Stimulated activated CD8-positive, alpha-beta memory T cell treated with anti-CD3 and anti-CD28 coated beads, Interleukin-2, amount 100 ng/mL, for 1 hour (primary cell): ENCODE measurements at places on chromosomes 5 and 9.

DNA sequence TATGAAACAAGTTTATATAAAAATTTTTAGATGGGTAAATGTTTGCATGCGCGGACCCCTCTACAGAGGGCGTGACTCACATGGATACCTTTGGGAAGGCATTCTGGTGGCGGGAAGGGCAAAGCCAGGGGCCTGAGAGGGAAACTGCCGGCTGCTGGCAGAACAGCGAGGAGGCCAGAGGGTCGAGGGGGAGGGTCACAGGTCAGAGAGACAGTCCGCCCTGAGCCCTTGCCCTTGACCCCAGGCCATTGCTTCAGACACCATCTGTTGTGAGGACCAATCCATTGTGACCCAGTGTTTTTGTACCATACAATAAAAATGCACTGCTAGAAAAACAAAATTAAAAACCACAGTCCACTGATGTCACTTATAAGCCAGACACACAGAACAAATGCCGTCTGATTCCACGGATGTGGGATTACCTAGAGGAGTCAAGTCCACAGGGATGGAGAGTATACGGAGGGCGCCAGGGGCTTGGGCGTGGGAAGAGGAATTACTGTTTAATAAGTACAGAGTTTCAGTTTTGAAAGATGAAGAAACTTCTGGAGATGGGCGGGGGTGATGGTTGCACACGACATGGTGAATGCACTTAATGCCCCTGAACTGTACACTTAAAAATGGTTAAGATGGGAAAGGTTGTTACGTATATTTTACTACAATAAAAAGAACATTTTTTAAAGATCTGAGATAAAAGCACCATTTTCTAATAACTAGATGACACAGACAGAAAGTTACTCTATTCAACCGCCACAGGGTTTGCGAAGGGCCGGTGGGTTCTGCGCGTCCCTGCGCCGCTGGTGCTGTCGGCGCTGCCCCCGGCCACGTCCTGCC lies 12.0 kb downstream of the BTNL9 start:
- DNase-seq = no peak

DNA sequence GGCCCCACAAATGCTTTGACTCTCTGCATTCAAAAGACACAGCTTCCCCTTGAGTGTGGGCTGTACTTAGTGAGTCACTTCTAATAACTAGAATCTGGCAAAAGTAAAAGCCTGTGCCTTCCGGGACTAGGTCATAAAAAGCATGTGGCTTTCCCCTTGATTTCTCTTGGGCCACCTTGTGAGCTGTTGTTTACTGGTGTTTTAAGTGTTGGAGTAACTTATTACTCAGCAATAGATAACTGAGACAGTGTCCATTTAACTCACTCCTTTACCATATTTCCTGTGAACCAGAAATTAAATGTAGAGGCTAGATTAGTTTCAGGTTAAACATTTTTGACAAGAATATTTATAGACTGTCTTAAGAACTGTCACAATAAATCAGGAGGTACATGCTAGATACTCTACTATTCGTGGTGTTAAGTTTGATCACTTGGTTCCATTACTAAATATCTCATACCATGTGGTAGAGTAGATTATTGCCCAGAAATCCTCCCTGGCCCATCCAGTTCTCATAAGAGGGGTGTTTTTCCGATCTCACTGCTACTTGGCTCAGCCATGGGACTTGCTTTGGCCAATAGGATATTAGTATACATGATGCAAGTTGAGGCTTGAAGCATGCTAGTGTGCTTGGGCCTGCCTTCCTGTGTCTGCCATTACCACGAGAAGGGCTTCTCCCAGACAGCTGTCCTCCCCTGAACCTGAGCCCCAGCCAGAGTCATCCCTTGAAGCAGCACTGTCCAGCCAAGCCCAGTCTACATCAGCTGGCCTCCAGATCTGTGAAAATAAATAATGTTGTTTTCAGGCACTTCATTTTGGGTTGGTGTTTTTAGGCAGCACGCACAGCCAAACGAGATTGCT lies 10.4 kb upstream of the CMBL start:
- no peak for DNase-seq

- no peak for DNase-seq
These were observed 288.8 kb downstream of the PIK3R1 start for GRCh38 chr5:68504306-68504705.

GRCh38 chr9:122609804-122610203 lies 4.7 kb upstream of the OR1Q1 start:
- no peak for DNase-seq

DNA sequence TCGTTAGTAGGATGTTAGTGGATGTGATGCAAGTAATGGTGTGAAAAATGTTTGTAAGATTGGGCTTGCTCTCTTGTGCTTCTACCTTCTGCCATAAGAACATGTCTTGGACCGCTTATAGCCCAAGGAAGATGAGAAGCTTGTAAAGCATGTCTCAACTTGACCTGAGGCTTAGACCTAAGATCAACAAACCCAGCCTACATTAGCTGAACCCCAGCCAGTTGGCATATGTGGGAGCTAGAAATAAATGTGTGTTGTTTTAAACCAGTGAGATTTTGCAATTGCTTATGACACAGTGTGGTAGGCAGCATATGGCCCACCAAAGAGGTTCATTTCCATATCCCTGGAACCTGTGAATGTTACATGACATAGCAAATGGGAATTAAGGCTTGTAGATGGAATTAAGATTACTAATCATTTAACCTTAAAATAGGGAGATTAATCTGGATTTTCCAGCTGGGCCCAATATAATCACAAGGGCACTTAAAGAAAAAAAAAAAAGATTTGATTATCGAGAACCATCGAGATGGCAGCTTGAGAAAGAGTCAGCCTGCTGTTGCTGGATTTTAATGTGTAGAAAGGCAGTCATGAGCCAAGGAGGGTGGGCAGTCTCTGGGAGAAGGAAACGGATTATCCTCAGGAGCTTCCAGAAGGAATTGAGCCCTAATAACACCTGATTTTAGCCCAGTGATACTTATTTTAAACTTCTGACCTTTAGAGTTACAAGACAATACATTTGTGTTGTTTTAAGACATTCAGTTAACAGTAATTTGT lies 27.3 kb upstream of the EDIL3 start:
- DNase-seq = no peak

DNA sequence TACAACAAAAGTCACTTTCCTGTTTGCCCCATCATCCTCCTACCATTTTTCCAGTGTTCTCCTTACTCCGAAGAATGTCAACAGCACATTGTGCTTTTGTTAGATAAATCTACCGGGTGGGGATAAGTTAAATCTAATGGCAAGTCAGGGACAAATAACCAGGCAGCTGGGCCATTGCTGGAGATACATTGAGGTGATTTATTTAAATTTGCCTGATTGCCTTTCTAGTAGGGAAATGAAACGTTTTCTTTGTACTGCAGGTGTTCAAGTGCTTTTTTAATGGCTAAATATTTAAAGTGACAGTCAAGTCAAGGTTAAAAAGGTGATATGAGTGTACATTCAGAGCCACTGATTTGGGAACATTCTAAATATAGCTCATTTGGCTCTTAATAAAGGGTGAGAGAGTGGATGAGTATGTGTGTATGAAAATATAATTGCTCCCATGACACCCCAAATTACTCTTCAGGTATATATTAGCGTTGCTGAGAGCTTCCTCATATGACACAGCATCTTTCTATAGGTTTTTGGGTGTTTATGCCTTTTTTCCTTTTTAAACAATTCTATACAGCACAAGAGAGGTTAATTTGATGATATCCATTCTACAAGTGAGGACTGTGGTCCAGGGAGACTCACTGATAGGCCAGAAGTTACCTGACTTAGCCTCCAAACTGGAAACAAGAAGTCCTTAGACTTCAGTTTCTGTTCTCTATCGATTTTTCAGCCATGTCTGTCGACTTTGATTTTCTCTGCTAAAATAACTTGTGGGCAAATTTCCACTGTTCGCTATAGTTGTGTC lies 51.9 kb downstream of the DMRT2 start:
- no peak for DNase-seq

DNA sequence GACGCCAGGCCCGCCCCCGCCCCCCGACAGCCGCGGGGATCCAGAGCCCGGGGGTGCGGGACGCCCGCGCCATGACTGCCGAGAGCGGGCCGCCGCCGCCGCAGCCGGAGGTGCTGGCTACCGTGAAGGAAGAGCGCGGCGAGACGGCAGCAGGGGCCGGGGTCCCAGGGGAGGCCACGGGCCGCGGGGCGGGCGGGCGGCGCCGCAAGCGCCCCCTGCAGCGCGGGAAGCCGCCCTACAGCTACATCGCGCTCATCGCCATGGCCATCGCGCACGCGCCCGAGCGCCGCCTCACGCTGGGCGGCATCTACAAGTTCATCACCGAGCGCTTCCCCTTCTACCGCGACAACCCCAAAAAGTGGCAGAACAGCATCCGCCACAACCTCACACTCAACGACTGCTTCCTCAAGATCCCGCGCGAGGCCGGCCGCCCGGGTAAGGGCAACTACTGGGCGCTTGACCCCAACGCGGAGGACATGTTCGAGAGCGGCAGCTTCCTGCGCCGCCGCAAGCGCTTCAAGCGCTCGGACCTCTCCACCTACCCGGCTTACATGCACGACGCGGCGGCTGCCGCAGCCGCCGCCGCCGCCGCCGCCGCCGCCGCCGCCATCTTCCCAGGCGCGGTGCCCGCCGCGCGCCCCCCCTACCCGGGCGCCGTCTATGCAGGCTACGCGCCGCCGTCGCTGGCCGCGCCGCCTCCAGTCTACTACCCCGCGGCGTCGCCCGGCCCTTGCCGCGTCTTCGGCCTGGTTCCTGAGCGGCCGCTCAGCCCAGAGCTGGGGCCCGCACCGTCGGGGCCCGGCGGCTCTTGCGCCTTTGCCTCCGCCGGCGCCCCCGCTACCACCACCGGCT lies 1.0 kb downstream of the FOXE1 start:
- DNase-seq = no peak

- no peak for DNase-seq
These were observed 508.2 kb downstream of the CDK5RAP2 start for GRCh38 chr9:120071760-120072159.

GRCh38 chr9:97527626-97528528 lies 26.4 kb downstream of the TMOD1 start:
- no peak for DNase-seq

GRCh38 chr5:171166766-171167165 lies 142.3 kb upstream of the TLX3 start:
- no peak for DNase-seq

DNA sequence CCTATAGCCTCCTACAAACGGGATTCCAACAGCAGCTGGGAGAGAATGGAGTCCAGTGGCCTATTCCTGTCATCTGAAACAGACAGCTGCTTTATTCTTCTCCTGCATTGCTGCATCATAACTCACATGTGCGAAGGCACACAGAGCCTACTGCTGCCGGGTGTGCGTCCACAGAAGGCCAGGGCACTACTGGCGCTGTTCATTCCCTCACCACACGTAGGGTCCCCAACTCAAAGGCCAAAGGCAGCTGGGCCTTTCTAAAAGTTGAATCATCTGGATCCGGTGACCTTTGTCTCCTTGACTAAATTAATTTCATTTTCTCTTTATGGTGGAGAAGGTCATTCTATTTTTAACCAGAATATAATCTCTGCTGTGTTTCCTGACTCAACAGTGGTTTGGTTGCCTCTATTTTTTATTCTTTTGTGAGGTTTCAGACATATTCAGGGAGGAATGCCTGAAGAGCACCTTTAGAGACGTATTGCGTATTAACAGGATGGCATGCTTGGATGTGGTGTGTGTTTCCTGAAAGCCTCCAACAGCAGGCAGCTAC lies 10.8 kb upstream of the SPATA24 start:
- DNase-seq = no peak

GRCh38 chr5:110096419-110096818 lies 406.7 kb downstream of the MAN2A1 start:
- DNase-seq = no peak

DNA sequence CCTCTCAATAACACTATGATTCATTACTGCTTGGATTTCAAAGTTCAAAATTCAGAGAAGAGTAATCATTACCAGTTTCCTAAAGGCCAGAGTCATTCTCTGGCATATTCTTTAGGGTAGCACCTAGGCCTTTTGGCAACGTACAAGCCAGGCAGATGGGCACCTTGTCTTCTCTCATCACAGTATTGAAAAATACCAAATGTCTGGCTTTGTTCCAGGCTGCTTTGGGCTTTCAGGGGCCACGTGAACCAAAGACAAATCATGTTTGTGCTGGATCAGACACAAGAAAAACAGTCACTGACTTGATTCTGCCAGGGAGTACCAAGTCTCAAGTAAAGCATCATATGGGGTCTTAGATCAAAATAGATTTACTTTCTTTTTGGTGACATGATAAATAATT lies 15.5 kb downstream of the MEGF9 start:
- DNase-seq = no peak

GRCh38 chr9:69122549-69123141 lies 51.4 kb upstream of the TJP2 start:
- DNase-seq = no peak

GRCh38 chr5:116605310-116606070 lies 30.9 kb upstream of the SEMA6A start:
- no peak for DNase-seq

- DNase-seq = no peak
These were observed 250.3 kb upstream of the ZNF608 start for GRCh38 chr5:124996764-124997077.

GRCh38 chr5:137265457-137265856 lies 233.7 kb downstream of the SPOCK1 start:
- no peak for DNase-seq

- no peak for DNase-seq
These were observed 133.3 kb downstream of the GCNT1 start for GRCh38 chr9:76592091-76592973.

GRCh38 chr9:128048663-128049062 lies 18.5 kb downstream of the NAIF1 start:
- DNase-seq = no peak

DNA sequence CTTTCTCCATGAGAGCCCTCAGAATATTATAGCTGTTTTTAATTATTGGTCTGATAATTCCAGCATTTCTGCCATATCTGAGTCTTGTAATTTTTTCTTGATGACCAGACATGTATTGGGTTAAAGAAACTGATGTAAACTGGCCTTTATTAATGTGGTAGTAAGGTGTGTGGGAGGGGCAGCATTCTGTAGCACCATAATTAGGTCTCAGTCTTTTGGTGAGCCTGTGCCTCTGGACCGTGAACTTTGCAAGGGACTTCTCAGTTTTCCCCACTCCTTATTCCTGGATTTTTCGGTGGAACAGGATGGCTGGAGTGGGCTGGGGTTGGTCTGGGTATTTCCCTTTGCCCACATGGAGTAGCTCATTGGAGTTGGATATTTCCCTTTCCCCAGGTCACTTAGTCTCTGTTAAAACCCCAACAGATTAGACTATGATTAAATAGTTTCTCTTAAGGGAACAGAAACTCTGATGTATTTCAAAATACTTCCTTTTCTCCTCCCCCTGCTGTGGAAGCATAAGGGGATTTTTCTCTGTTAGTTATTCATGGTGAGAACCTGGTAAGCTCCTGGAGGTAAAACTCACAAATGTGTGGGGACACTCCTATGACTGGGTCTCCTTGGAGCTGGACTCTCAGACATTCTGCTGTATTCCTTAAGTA lies 52.4 kb downstream of the FSD1L start:
- no peak for DNase-seq
